M059J (cell line): ENCODE measurements at places on chromosomes 16 and 17. TPM values are rescaled to one million over a fixed set of nuclear protein-coding genes. Genes with fewer than 3 reads are reported as not detected.

KATNIP gene
- total RNA-seq = 14.0 and 14.1 TPM in 2 replicates

SYNGR3 gene
- total RNA-seq = 3.4 and 7.1 TPM in 2 replicates

KRTAP9-4 gene
- not detected in 2 replicates for total RNA-seq

DNA sequence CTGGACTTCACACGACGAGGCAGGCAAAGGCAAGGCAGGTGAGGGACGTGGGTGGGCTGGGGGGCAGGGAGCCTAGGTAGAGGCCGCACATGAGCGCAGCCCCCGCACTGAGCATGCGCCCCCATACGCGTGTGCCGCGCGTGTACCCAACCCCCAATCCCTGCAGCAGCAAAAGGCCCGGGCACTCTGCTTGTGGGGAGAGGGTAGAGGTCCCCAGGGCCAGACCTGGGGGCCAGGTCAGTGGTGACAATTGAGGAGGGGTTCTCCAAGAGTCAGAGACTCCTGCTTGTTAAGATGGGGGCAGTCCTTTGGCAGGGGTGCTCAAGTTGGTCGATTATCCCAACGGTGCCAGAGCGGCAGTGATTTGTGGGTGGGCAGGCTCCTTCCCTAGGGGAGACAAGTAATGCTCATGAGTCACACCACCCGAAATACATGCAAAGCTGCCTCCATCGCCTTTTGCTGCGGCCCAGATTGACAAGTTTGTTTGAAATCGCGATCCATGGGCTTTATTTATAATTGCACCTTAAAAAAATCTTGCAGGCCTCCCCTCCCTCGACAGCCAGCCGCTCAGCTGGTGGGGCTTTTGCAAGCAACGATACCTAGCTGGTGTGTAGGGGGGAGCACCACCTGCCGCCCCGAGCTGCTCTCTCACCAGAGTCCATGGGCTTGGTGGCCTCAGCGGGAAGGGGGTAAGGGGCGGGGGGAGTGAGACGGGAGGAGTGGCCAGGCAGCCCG lies 1.1 kb upstream of the GIT1 start:
- DNase-seq = peak; percentile 70

- no peak for DNase-seq
These were observed 13.0 kb upstream of the USP10 start for GRCh38 chr16:84686707-84687298.

DNA sequence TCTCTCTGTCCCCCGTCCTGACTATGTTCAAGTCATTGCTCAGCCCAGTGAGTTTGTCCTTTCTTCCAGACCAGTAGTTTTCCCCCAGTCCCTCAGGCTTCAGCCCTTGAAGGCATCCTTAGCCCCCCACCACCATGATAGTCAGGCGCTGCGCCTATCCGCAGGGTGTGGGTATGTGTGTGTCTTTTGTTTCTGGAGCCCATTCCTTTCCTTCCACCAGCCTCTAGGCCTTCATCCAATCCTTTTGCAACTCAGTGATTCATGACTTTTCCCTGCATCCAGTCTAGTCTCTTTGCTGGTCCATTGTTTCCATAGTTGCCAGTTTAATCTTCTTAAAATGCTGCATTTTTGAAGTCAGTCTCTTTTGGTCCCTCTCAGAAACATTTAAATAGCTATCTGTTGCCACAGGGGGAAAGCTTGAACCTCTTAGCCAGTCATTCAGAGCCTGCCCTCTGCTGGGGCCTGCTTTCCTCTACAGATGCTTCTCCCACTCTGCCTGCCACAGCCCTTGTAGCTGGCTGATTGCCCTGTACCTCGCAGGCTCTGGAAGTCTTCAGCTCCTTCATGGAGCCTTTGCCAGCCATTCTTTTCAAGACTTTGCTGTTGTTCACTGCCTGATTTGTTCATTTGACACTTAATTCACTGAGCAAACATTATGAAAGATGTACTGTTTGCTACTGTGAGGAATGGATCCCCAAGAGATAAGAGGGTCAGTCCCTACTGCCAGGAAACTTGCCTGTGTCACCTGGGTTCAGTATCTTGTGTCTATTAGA lies 55.9 kb upstream of the ADCY7 start:
- DNase-seq = peak; percentile 82
